Airway epithelial cell (primary cell): ENCODE measurements at places on chromosomes 5 and 9. TPM values are rescaled to one million over a fixed set of nuclear protein-coding genes. Genes with fewer than 3 reads are reported as not detected.

The CCNJL gene
- total RNA-seq, result 8.6 and 9.0 TPM in 2 replicates

The CARTPT gene
- total RNA-seq, result not detected in 2 replicates

The TMEM215 gene
- total RNA-seq, result not detected in 2 replicates

The TSSK1B gene
- total RNA-seq, result 0.14 and 0.37 TPM in 2 replicates

The B4GALT1 gene
- 80.5 and 107 TPM in 2 replicates for total RNA-seq

The SPINK13 gene
- total RNA-seq, result not detected in 2 replicates

The PPP3R2 gene
- total RNA-seq, result not detected in 2 replicates

The AK3 gene
- total RNA-seq, result 50.4 and 53.7 TPM in 2 replicates

The IGFBPL1 gene
- total RNA-seq, result 0.71 and 1.5 TPM in 2 replicates

The PCDHA9 gene
- not detected in 2 replicates for total RNA-seq

The SIT1 gene
- not detected in 2 replicates for total RNA-seq

The NOTCH1 gene
- total RNA-seq, result 96.6 and 124 TPM in 2 replicates

The CD14 gene
- 0.35 TPM in 1 of 2 replicates, not detected in the other for total RNA-seq

The SLC6A3 gene
- total RNA-seq, result not detected in 2 replicates

The OLFM1 gene
- total RNA-seq, result not detected in 2 replicates

The SOWAHA gene
- 0.14 and 0.28 TPM in 2 replicates for total RNA-seq

The PPP2R2B gene
- total RNA-seq, result 0.21 TPM in 1 of 2 replicates, not detected in the other

The ANKRD34B gene
- not detected in 2 replicates for total RNA-seq

The SPINK5 gene
- total RNA-seq, result 62.8 and 78.0 TPM in 2 replicates

The ZNF367 gene
- total RNA-seq, result 2.8 and 5.0 TPM in 2 replicates

The CMYA5 gene
- total RNA-seq, result 0.09 and 0.56 TPM in 2 replicates

The MOB3B gene
- total RNA-seq, result 5.3 and 6.0 TPM in 2 replicates

The ADCY2 gene
- not detected in 2 replicates for total RNA-seq

The GRPEL2 gene
- 14.7 and 16.4 TPM in 2 replicates for total RNA-seq

The FOXD4 gene
- total RNA-seq, result 0.21 TPM in 1 of 2 replicates, not detected in the other

The SLC27A6 gene
- 0.35 TPM in 1 of 2 replicates, not detected in the other for total RNA-seq

The CAPSL gene
- not detected in 2 replicates for total RNA-seq

The PDE6A gene
- total RNA-seq, result 0.07 TPM in 1 of 2 replicates, not detected in the other

The SLC44A1 gene
- total RNA-seq, result 12.6 and 17.8 TPM in 2 replicates

The NR2F1-AS1 gene
- 0.56 TPM in 1 of 2 replicates, not detected in the other for total RNA-seq

The PALM2AKAP2 gene
- total RNA-seq, result 0.07 and 1.0 TPM in 2 replicates

The MEGF9 gene
- total RNA-seq, result 9.8 and 12.1 TPM in 2 replicates

The FOXD1 gene
- 2.0 and 3.0 TPM in 2 replicates for total RNA-seq

The SMIM33 gene
- not detected in 2 replicates for total RNA-seq

The GAPT gene
- not detected in 2 replicates for total RNA-seq

The PCDHA6 gene
- not detected in 2 replicates for total RNA-seq

The TMEM174 gene
- not detected in 2 replicates for total RNA-seq
